ENCODE measurements at places on chromosomes 4 and X.

DNA sequence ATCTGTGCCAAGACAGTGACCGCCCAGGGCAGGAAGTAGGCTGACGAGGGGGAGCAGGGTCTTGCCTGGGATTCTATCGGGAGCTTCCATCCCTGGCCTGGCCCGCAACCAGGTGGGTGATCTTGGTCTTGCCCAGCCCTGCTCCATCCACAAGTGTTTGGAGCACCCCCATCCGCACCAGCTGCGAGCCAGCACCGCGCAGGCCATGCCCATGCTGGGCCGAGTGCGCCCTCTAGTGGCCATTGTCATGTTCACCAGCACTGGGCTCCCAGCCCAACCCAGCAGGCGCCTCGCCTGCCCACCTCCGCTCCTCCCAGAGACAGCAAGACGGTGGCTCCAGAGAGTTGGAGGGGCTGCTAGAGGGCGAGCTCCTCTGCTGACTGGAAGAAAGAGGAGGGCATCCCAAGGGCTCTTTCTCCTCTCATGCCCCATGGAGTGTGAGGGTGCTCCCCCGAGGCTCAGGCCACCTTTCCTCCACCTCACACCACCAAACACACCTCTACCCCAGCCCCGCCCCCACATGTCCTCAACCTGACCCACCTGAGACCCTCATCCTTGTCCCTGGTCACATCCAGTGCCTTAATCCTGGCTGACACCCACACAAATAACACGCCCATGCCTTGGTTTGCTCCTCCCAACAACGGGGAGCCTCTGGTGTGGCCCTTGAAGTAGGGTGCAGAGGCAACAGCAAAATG lies 9.8 kb upstream of the ATP2B3 start:
- DNase-seq, result peak; percentile 7

- DNase-seq, result no peak
Observed at GRCh38 chrX:24204331-24204730, 54.8 kb downstream of the ZFX start.

- no peak for DNase-seq
Observed at GRCh38 chrX:10654960-10655359, 34.6 kb upstream of the MID1 start.

- no peak for DNase-seq
Observed at GRCh38 chrX:18674417-18674787, 2.5 kb upstream of the RS1 start.

- DNase-seq, result no peak
Observed at GRCh38 chrX:39941332-39941920, 156.3 kb downstream of the BCOR start.

DNA sequence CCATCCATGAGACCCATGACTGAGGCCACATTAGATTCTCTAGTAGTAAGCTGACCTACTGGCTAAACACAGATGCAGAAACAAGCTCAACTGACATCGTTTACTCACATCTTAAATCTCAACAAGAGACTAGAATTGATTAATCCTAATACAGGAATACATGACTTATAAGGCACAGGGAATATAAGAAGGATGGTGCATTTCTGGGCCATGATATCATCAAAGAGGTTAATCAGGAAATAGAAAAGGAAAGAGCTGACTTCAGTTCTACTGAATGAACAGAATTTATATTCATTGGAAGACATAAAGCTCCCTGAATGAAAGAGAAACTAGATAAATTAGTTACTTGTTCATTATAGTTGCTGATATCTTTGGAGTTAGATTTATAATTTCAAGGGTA lies 1406.5 kb downstream of the STIM2 start:
- DNase-seq, result no peak

DNA sequence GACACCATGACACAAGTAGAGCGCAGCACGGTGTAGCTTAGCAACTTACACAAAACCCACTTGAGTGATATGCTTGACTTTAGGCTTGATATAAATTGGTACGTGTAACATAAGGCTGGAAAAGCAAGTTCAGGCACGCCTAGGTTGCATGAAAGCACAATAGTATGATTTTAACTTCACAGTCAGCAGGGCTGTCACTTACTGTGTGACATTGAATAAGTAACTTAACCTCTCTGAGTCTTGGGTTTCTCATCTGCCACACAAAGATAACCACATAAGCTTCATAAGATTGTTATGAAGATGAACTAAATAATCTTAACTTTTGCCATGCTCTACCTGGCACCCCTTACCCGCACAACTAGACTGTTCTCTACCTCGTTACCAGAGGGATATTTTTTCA lies 9.5 kb downstream of the SRD5A3 start:
- DNase-seq, result no peak

DNA sequence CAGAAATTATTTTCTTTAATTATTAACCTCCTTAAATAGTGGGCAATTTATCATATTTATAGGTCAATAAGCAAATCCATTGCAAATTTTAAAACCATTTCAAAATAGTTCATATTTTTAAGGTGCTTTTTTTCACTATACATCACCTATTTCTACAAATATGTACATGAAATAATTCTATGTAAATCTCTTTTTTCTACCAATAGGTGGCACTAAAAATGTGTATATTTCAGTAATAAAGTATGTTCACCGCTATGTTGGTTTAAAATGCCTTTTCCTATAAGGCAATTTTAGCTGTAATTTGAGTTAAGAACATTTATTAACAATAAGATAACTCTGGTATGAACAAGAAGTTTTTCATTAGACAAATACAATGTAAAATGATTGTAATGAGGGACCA lies 672.2 kb downstream of the KCTD8 start:
- DNase-seq, result no peak

Data from C1 segment of cervical spinal cord (tissue), 14 donors.